ENCODE measurements at places on chromosomes 12 and 14.

GRCh38 chr12:124531906-124532305 lies 35.5 kb downstream of the NCOR2 start:
- DNase-seq: no peak

- DNase-seq: no peak
These were observed 33.0 kb upstream of the SLC5A8 start for GRCh38 chr12:101243074-101243473.

DNA sequence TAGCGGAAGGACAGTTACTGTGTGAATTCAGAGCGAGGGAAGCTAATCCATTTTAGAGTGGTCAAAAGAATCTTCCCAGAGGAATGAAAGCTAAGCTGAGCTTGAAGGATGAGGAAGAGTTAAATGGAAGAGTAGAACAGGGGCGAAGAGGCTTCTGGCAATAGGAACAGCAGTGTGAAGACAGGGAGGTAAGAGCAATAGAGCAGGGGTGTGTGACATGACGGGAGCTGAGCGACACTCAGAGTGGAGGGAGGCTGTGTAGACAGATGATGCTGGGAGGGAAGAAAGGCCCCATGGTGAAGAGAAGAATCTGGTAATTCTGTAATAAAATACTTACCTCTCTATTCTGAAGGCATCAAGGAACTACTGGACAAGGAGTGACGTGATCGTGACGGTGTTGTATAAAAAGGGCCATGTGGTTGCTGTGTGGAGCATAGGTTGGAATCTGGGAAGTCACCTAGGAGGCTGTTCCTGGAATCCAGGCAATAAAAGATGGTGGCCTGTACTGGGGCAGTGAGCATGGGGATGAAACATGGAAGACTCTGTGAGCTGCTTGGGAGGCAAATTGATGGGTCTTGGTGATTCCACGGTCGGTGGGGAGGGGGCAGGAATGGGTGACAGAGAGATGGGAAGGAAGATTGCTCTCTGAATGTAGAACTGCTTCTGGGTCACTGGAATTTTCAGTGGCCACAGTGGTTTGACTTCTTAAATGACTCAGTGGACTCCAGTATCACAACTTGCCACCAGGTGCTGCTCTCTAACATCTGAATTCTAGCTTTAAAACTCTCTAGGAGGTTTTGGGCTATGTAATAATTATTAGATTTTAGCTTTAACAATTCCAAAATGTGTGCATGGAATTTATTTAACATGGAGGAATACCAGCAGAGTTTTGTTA lies 164.1 kb downstream of the ATP23 start:
- no peak for DNase-seq

- DNase-seq: no peak
These were observed 21.0 kb downstream of the WIF1 start for GRCh38 chr12:65100140-65100539.

DNA sequence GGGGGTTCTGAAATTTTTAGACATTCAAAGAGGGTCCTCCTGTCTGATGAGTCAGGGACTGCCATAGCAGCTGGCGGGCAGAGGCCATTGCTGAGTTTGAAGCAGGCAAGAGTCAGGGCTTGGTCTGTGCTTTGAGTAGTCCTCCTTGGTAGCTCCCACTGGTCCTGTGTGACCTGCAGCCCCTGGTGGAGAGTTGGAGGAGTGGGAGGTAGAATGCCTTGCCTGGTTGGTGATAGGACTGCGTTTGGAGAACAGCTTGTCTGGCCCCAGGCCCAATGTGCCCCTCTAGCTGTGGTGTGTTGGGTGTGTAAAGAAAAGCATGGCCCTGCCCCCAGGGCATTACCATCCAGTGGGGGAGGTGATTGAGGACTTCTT lies 116.7 kb downstream of the BEGAIN start:
- no peak for DNase-seq

- DNase-seq: no peak
These were observed 43.4 kb upstream of the CFAP54 start for GRCh38 chr12:96445691-96446583.

DNA sequence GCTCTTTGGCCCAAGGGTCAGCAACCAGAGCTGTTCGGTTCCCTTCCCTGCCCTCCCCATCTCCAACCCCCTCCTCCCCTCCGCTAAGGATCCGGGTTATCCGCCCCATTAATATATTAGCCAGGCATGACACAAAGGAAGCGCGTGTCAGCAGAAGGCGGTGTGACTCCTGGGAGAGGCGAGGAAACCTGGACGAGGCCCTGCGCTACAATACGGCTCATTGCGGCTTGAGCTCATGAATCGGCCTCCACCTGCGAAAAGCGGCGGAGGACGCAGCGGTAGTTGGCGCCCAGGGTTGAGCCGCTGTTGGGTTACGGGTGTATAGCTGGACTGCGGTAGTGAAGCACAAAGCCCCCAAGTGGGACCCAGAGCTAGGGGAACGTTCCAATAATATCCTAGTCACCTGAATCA lies 9.9 kb downstream of the FOXA1 start:
- DNase-seq: no peak

DNA sequence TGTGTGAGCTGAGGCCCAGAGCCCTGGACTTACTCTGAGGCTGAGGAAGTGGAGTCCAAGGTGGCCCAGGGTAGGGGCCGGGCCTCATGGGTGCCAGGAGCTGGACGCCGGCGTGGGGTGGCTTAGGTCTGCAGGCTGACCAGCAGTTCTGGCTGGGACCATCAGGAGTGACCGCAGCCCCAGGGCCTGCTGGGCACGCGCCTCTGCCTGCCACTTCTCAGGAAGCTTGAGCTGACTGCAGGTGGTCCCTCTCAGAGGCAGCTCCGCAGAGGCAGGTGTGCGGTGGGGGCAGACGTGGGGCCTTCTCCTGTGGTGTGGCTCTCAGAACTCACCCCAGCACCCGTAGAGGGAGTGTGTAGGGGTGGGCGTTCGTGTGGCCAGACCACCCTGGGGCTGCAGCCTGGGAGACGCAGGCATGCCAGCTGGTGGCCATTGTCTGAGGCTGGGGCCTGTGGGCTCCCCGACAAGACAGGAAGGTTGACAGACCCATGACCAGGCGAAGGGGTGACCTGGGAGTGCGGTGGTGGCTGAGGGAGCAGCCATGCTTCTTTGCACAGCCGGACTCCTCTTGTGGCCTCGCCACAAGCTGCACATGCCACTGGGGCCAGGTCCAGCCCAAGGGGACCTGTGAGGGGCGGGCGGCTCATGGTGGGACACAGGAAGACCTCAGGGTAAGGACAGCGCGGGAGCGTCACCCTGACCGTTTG lies 40.0 kb upstream of the TEX22 start:
- DNase-seq: no peak

DNA sequence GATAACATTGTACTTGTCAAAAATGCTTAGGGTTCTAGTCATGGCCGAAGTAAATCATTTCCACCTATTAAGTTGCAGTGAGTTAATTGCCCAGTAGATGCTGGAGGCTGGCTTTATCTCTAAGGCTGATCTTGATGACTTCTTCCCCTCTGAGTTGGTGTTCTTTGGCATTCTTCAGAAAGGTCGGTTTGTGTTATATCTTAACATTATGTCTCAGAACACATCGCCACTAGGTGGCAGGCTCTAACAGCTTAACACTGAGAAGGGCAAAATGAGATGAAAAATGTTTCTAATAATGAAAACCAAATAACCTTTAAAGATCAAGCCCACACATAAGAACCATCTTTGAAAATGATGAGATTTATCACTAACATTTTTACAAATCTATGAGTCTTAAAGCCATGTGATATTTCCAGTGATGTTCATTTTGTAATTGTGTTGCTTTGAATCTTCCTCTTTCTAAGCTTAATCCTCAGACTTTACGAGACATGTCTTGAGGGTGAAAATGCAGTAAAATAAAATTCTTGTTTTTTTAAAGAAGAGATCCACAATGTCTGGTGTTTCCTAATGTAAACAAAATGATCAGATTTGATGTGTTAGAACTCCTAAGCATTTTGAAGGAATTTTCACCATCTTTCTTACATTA lies 28.6 kb downstream of the SUDS3 start:
- DNase-seq: peak; percentile 45
